Regular cardiac myocyte (primary cell): ENCODE measurements at places on chromosomes 7 and 10. TPM values are rescaled to one million over a fixed set of nuclear protein-coding genes. Genes with fewer than 3 reads are reported as not detected.

The RNF32 gene
- 0.77 and 2.5 TPM in 2 replicates for total RNA-seq

The CAV2 gene
- total RNA-seq: 214 and 229 TPM in 2 replicates

The WDR86 gene
- total RNA-seq: 0.56 TPM in 1 of 2 replicates, not detected in the other

The YAE1 gene
- total RNA-seq: 31.3 and 35.3 TPM in 2 replicates
